ENCODE measurements at places on chromosomes 16 and 17. TPM values are rescaled to one million over a fixed set of nuclear protein-coding genes. Genes with fewer than 3 reads are reported as not detected.

CLDN6 gene
- 39.4 TPM for polyA plus RNA-seq

- no peak for DNase-seq
These were observed 31.4 kb upstream of the SPNS2 start for GRCh38 chr17:4467287-4467686.

TBX4 gene
- polyA plus RNA-seq, result 0.08 TPM

- no peak for DNase-seq
These were observed 62.2 kb downstream of the TNRC6C start for GRCh38 chr17:78020717-78021108.

GRCh38 chr17:59754552-59754951 lies 47.1 kb downstream of the VMP1 start:
- DNase-seq, result no peak

Data from right renal pelvis (tissue), 4 donors.